Uterus (tissue), 4 donors: ENCODE measurements at places on chromosomes 16 and 17.

DNA sequence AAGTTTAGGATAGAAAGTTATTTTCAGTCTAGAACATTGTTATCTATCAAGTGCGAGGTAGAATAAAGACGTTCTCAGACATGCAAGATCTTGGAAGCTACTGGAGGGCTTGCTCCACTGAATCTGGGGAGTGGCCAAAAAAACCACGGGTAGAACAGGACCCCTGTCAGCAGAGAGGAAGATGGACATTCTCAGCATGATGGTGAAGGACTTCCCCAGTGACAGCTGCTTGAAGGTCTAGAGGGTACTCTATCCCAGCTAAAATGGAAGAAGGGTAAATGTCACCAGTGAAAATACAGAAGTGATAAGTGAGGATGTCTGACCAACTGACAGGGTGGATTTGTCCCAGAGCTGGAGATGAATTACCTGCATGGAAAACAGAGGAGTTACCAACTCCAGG lies 10.1 kb downstream of the TNFRSF13B start:
- no peak for DNase-seq

DNA sequence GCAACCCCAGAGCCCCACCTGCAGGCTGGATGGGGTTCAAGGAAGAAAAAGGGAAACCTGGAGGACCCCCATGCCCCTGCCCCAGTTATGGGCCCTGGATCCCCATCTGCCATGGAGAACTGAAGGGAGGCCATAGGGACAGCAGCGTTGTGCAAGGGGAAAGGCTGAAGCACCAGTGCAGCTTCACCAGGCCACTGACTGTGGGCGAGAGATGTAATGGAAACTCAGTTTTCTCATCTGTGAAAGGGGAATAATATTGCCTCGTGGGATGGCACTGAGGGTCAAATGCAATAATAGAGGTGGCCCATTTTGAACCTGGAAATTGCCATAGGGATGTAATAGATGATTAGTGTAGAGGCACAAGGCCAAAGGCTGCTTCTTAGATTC lies 9.9 kb upstream of the TSPOAP1 start:
- no peak for DNase-seq

GRCh38 chr16:88800277-88800592 lies 3.4 kb upstream of the CDT1 start:
- DNase-seq, result no peak

GRCh38 chr17:10557422-10557821 lies 8.0 kb upstream of the MYH2 start:
- no peak for DNase-seq
